ENCODE measurements at places on chromosomes 1 and 21.

- no peak for DNase-seq
These were observed 53.1 kb downstream of the MEGF6 start for GRCh38 chr1:3558036-3558726.

DNA sequence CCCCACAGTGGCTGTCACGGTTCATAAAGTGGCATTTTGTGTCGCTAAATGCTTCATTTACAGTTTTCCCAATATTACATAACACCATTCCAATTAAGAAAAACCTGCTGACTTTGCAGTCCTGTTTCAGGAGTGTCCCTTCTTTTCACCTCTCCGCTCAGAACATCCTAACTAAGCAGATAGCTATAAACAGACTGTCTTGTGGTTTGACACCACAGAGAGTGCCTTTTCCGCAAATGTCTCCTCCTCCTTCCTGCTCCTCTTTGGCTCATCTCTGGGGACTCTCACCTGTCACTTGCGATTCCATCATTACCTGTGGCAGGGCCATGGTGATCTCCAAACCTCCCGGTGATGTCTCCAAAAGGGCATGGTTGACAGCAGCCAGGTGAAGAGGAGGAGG is 119.0 kb downstream of the CNIH3 start:
- DNase-seq: no peak

DNA sequence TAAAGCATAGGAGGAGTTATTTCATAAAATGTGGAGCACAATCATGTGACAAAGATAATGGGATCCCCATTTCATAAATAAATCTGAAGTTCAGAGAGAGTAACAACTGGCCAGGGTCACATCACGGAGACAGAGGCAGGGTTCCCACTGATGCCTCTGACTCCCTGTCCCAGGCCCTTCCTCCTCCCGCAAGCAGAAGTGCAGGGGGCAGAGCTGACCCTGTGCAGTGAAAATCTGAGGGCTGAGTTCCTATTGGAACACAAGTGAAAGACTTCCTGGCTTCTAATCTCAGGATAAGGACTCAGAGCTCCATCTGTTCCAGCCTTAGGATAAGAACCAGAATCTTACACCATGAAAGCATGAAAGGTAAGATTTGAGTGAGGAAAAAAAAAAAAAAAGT is 22.0 kb downstream of the SELL start:
- no peak for DNase-seq

- DNase-seq: no peak
These were observed 9.7 kb upstream of the GBP6 start for GRCh38 chr1:89354205-89354604.

GRCh38 chr21:34514576-34515115 is 2.6 kb upstream of the KCNE1 start:
- no peak for DNase-seq

DNA sequence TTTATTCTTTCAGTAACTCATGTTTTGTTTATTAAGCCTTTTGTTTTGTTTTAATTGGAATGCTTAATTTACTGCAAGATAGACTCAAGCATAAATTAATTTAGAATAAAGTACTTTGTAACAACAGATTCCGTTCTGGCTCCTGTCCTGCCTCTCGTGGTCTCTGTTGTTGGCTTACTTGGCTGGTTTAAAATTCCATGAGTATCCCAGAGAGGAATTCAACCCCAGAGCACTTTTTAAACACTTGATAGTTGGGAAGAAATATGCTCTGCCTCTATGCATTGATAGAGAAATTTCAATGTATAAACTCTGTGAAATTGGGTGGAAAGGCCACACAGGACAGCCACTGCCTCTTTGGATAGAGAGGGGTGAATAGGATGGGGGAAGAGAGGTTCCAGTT is 89.7 kb downstream of the ATP5PO start:
- no peak for DNase-seq

DNA sequence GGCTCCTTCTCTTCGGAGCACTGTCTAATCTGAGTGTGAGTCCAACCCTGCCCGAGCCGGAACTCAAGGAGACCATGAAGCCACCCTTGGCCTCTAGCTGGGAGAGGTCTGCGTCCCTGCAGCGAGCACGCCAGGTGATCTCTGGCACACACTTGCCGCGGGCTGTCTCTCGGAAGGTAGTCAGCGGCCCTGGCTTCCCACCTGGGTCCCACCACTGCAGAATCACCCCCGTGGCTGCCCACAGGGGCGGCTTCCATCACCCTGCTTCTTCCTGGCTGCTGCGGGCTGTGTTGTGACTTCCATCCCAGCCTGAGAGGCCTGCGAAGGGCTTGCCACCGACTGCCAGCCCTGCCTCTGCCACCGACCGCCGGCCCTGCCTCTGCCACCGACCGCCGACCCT is 17.0 kb downstream of the FAAP20 start:
- no peak for DNase-seq

GRCh38 chr21:14736162-14736561 is 190.0 kb upstream of the SAMSN1 start:
- DNase-seq: no peak

GRCh38 chr1:175920381-175920780 is 177.0 kb upstream of the TNR start:
- DNase-seq: no peak

DNA sequence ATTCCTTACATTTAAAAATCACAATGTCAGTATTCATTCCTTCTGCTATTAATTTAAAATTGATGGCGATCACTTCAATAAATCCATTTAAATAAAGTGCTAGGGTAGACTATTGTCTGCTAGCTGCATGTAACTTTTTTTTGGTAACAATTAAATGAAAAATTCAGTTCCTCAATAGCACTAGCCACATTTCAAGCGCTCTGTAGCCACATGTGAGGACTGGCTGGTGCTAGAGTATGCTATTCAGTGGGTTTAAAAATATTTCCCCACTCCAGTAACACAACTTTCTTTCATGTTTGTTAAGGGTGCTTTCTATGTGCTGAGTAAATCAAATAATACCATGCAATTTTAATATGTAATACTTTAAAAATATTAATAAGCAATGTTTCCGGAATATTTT is 108.2 kb downstream of the LTN1 start:
- no peak for DNase-seq

- no peak for DNase-seq
These were observed 22.1 kb downstream of the SLC2A7 start for GRCh38 chr1:9004031-9004699.

GRCh38 chr1:50295566-50295965 is 127.7 kb downstream of the DMRTA2 start:
- no peak for DNase-seq

GRCh38 chr1:59141267-59141863 is 155.5 kb upstream of the FGGY start:
- no peak for DNase-seq

- DNase-seq: no peak
These were observed 11.1 kb downstream of the VANGL2 start for GRCh38 chr1:160411271-160412027.

DNA sequence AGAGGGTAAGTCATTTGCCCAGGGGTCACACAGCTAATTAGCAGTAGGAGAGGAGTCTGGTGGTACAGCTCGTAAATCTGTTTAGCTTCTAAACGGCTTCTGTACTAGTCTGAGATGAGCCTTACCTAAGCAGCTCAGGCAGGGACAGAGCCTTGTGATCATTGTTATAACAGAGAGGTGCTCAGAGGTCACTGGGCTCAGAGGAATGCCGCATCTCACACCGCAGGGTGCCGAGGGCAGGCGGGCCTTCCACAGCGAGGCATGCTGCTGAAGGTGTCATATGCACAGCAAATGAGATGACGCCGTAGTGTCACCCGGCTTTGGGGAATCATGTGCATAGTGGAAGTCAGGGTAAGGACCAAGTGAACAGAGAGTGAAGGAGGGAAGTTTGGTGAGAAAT is 305.2 kb upstream of the FMN2 start:
- no peak for DNase-seq

DNA sequence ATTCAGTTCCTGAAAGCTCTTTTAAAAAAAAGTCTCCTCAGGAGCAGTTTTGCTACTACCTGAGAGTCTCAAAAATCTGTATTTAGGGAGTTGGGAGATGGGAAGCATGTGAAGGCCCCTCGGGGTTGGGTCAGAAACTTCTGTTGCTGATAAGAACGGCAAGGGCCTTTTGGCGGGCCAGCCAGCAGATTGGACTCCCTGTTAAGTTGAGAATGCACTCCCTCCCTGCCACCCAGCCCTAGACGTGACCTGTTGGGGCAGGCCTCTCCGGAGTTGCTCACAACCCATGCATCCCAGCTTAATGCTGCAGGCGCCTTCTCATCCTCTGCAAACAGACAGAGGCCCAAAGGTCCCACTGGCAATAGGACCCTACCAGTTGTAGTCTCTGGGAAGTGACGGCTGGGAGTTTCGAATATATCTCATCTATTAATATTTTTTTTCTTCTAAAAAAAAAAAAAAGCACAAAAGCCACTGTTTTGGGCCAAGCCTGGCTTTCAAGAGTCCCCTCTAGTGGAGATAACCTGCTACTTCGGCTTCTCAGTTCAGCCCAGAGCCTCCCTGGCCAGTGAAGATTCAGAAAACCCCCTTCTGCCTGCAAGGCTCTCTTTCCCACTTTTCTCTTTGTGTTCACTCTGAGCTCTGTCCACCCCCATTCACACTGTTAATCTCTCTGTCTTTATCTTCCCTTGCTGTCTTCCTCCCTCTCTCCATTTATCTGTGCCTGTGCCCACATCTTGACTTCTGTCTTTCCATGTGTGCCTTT is 5.3 kb downstream of the PLXNA2 start:
- no peak for DNase-seq

DNA sequence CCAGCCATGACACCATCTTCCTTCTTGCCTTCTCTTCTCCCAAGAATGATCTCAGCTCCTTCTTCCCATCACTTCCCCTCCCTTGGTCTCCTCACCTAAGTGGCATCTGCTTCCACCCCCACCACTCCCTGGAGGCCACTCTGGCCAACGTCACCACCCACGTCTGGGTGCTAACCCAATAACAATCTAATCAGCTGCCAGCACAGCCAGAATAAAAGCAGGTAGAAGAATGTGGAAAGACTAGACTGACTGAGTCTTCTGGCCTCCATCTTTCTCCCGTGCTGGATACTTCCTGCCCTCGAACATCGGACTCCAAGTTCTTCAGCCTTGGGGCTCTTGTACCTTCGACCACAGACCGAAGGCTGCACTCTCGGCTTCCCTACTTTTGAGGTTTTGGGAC is 245.3 kb upstream of the CSF3R start:
- DNase-seq: no peak

DNA sequence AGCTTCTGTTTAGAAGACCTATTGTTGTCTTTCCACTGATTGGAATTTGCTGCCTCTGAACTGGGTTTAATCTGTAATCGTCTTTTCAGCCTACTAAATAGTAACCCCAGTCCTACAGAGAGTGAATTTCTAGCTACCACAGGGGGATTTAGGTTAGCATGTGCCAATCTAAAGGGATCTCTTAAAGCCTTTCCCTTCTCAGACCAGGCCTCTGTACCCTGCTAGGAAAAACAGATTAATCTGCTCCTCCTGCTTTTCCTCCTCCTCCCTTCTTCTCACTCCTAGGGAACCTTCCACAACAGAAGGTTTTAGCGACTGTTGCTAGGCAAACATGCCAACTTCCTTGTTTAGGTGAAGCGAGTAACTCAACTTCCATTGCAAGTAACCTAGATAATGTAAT is 1.3 kb upstream of the RC3H1 start:
- no peak for DNase-seq

- DNase-seq: peak; percentile 29
These were observed 663 bp downstream of the CAMTA1 start for GRCh38 chr1:6785728-6786505.

DNA sequence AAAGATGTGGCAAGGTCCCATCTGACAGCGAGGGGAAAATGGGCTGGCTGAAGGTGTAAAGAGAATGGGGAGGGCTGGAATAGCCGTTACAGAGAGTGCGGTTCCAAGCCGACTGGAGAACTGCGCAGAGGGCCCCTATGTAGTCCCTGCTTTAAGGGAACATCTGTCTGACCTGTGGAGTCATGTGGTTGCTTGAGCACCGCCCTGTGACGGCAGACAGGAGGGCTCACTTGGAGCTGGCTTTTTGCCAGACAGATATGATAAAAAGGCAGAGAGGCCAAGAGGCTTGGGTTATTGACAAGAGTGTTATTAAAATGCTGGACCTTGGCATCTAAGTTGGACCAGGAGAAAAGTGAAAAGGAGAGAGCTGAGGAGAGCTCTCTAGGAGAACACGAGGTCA is 5.9 kb upstream of the PTPRF start:
- no peak for DNase-seq

Measured in stimulated activated CD8-positive, alpha-beta memory T cell treated with anti-CD3 and anti-CD28 coated beads, Interleukin-7, amount 100 ng/mL, for 48 hours (primary cell).